DMS53 (cell line): ENCODE measurements at places on chromosomes 6 and 20.
A peak's percentile ranks its signal among the peaks of the same experiment; 100 is the strongest.

DNA sequence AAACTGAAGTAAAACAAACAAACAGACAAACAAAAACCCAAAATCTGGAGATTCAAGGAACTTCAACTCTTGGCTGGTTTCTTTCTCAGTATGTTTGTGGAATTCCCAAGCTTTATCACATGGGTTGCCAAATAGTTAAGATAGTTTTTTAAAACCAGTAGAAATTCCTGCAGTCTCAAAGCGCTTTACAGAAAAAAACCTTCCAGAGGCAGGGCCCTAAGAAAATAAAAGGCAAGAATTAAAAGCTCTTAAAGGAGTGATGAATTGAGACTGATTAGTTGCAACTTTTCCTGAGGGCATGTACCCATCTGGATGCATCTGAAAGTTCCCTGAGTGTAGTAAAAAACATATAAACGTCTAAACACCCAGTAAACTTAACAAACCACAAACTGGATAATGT is 25.9 kb upstream of the PTCHD4 start:
- no peak for DNase-seq

GRCh38 chr20:50475681-50476292 is 34.4 kb upstream of the PTPN1 start:
- peak; percentile 22 for DNase-seq

DNA sequence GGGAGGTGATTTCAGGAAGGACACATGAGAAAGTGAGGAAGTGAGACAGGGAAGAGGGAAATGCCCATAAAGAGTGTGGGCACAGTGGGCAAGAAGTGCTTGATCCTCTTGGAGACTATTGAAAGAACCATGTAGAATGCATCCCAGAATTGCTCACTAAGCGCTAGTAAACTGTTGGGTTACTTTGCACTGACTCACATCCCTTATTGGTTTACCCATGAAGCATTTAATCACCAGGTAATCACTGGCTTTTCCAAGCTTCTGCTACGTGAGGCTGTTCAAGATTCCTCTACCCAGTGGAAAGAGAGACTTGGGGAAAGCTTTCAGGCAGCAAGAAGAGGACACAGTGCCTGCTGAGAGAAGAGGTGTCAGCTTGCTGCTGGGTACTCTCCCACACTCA is 410.0 kb upstream of the JAG1 start:
- DNase-seq = no peak

GRCh38 chr20:19777315-19777714 is 19.3 kb downstream of the RIN2 start:
- no peak for DNase-seq

DNA sequence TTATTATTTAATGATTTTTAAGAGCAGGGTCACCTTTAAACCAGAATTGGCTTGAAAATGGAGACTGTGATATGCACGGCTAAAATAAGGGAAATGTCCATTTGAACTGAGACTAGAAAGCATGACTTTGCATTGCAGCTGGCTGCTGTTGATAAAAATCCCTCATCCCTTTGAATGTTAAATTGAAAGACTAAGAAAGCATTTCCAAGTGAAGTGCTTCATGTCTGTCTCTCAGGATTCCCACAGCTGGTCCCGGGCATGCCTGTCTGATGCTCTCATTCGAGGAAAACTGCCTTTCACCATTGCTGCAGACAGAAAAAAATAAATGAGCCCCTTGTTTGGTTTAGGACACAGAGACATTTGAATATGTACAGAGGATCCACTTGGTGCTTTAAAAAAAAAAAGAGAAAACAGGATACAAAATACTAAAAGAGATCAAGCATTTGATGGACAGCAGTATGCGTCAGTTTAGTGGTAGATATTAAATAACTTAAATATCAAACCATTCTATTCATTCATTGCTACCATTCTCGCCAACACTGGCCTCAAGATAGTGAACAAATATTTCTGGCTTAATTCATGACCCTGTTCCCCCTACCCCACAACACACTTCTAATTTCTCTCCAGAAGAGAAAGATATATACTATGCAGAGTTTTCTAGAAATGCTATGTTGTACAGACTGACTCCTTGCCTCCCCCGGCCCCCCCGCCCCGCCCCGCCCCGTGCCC is 55.0 kb downstream of the TBC1D7 start:
- DNase-seq = no peak

DNA sequence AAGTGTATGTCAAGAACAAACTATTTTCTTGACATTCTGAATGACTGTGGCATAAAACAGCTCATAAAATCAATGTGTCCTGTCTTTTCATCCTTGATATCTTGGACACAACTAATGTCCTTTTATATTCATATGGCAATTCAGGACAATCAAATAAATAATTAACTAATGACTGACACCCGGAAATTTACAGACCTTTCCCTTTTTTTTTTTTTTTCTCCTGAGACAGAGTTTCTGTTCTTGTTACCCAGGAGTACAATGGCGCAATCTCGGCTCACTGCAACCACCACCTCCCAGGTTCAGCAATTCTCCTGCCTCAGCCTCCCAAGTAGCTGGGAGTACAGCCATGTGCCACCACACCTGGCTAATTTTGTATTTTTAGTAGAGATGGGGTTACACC is 107.1 kb upstream of the LGSN start:
- DNase-seq = peak; percentile 14

GRCh38 chr6:90849686-90850085 is 262.8 kb upstream of the MAP3K7 start:
- DNase-seq = no peak

DNA sequence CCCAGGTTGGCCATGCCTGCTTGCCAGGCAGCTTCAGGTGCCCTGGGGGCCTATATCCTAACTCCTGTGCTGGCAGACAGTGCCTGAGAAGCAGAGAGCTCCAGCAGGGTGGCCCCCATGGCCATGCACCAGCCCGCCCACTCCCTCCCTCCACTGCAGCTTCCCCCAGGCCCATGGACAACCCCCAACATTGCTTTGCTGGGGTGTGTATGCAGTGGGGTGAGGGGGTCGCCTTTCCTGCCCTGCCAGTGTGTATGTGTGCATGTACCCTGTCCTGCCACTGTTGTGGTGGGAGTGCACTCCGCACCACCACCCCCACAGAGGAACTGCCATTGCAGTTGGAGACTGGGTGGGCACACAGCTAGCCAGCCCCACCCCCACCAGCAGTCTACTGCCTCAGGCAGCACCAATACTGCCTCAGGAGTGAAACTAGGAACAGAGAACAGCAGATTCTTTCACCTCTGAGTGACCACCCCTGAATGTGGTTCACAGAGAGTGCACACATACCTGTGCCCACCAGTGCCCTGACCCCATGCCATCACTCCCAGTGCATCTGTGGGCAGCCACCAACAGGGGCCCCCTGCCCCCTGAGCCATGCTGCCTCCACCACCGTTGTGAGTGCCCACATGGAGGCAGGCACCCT is 151.1 kb downstream of the LRRC1 start:
- no peak for DNase-seq

GRCh38 chr6:144036064-144036834 is 28.2 kb upstream of the PLAGL1 start:
- DNase-seq = no peak

DNA sequence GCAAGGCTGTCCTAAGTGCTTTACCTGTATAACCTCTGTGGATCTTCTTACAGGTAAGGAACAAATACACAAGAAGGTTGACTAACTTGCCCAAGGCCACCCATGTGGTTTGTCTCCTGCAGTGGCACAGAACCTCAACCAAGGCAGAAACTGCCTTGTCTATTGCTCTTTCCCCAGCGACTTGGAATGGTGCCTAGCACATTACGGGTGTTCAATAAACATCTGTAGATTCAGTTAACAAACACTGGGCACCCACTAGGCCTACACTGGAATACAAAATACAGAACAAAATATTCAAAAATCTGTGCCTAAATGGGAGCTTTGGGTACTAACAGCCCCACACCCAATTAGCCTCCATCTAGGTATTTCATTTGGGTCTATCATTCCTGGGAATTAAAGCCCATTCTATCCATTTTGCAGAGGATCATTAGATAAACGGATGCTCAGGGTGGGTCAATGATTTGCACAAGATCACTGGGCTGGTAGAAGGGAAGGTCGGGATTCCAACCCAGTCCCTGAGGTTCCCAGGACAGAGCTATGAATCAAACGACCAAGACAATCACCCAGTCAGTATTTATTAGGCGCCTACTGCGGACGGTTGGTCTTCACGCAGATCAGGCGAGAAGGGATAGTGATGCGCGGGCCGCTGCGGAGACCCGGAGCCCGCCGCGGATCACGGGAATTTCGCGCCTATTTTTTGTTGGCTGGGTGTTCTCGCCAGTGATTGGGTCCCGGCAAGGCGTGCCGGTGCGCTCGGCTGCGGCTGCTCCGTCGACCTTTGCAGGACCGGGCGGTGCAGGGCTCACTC is at the start of gene STK35:
Gene STK35 (plus strand): TSS at position 771 of the 808 bp plus-strand sequence. CDS start 55 bp downstream, outside the sequence.
- DNase-seq = peak; percentile 27

DNA sequence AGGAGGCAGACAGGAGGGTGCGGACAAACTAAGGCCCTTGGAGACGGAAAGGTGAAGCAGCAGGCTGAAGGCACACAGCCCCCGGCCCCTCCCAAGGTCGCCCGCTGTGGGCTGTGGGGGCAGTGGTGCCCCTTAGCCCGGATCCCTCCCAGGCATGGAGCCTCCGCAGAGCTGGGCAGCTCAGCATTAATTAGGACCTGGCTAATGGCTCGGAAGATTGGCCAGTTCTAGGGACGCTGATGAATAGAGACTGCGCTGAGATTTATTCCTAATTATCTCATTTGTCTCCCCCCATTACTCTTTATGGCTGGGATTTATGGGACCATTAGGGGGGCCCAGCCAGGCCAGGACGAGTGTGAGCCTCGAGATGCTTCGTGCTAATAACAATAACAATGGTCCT is 20.4 kb downstream of the MDFI start:
- no peak for DNase-seq

GRCh38 chr6:13431059-13431656 is 56.2 kb downstream of the GFOD1 start:
- DNase-seq = no peak

GRCh38 chr6:134657751-134658527 is 292.0 kb downstream of the ALDH8A1 start:
- no peak for DNase-seq

DNA sequence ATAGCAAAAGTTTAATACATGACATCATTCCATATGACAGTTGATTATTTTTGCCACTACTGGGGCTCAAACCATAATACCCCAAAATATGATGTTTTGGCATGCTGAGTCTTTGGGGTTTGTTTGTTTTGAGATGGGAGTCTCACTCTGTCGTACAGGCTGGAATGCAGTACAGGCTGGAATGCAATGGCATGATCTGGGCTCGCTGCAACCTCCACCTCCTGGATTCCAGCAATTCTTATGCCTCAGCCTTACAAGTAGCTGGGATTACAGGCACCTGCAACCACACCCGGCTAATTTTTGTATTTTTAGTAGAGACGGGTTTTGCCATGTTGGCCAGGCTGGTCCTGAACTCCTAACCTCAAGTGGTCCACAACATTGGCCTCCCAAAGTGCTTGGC is 1.3 kb upstream of the MRS2 start:
- no peak for DNase-seq

DNA sequence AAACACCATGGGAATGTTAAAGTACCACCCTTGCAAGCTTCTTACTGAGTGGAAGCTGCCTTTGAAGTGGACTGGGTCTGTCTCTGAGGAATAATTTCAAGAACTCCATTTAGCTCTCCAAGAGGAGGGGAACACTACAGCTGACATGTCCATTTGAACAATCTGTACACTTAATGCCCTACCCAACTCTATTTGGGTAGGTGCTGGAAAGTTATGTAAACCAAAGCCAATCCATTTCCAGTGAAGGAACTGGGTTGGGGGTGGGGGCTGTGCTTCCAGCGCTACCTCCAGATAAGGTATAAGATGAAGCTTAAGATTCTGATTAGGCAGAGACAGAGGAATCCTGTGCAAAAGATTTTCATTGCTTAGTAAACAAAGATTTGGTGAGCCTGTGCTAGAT is 122.0 kb downstream of the TCP11 start:
- no peak for DNase-seq

GRCh38 chr20:35871259-35871771 is 83.0 kb downstream of the SCAND1 start:
- no peak for DNase-seq

- peak; percentile 95 for DNase-seq
Observed at GRCh38 chr6:38639498-38640215, at the start of gene BTBD9. Gene BTBD9, minus strand, starts transcription at chr6:38639929.

DNA sequence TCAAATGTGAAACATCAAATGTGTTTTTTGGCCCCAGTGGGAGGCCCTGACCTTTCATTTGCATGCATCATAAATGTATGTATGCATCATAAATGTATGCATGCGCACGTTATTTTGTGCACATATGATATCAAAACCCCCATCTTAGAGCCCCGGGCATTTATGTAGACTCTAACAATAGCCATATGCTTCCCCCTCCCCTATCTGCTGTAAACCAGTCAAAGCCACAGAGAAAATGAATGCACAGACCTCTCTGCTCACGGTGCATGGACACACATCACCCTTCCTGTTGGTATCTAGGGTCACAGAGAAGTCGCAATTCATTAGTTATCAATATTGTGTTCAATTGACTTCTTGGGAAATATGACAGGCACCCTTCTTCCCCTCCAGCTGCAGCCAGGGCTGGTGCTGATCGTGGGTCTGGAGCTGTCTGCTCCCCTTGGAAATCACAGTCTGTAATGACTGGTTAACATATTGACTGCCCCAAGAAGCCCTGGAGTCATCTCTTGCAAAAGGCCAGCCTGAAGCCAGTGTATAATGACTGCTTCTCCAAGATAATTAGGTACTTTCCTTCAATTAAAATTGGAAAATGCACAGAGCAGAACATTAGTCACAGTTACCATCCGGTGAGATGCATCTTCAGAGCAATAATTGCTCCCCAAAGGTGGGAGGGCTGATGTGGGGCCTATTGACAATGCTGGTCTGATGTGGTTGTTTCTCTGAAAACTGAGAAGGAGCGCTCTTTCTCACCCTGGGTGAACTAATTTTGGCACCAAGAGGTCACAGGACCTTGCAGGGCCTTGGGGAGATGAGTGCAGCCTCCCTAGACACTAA is 532.2 kb downstream of the CDH26 start:
- DNase-seq = no peak

GRCh38 chr20:63314566-63315239 is 21.7 kb downstream of the COL20A1 start:
- DNase-seq = no peak

GRCh38 chr6:107957308-107957908 is 600 bp downstream of the SEC63 start:
- peak; percentile 65 for DNase-seq

DNA sequence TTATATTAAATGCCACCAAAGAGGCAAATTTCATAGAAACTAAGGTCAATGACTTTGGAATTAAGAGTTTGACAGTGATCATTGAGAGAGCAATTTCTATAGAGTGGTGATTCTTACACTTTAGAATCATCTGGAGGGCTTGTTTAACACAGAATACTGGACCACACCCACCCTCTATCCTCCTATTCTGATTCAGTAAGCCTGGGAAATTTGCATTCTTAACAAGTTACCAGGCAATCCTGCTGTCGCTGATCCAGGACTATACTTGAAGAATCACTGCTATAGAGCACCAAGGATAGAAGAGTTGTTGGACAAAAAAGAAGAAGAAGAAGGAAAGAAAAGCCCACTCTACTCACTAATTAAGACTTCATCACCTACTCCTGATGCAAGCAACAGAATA is 21.3 kb upstream of the TBX18 start:
- no peak for DNase-seq

- no peak for DNase-seq
Observed at GRCh38 chr6:107634324-107635056, 144.6 kb downstream of the SOBP start.
